Epithelial cell of alveolus of lung (primary cell): ENCODE measurements at places on chromosomes 6 and 20. TPM values are rescaled to one million over a fixed set of nuclear protein-coding genes. Genes with fewer than 3 reads are reported as not detected.

ANKRD66 gene
- total RNA-seq = not detected in 2 replicates

ULBP1 gene
- total RNA-seq = 0.88 and 2.6 TPM in 2 replicates

CAGE1 gene
- under 0.01 TPM in 1 of 2 replicates, not detected in the other for total RNA-seq

CDSN gene
- total RNA-seq = 0.13 TPM in 1 of 2 replicates, not detected in the other

LAMA2 gene
- 28.3 and 54.9 TPM in 2 replicates for total RNA-seq

SH3BGRL2 gene
- 8.0 and 8.1 TPM in 2 replicates for total RNA-seq

HLA-A gene
- 626 and 755 TPM in 2 replicates for total RNA-seq

SLC16A10 gene
- total RNA-seq = 0.08 TPM in 1 of 2 replicates, not detected in the other

ARHGAP40 gene
- total RNA-seq = 0.91 TPM in 1 of 2 replicates, not detected in the other

CD93 gene
- total RNA-seq = 5.6 and 8.6 TPM in 2 replicates

OPN5 gene
- total RNA-seq = not detected in 2 replicates

ARHGAP18 gene
- total RNA-seq = 9.3 and 14.4 TPM in 2 replicates

GMPR gene
- total RNA-seq = 3.4 and 8.2 TPM in 2 replicates

ENPP4 gene
- total RNA-seq = 0.39 and 0.96 TPM in 2 replicates

SIRPD gene
- total RNA-seq = not detected in 2 replicates

PRICKLE4 gene
- total RNA-seq = 0.65 and 1.6 TPM in 2 replicates

NRSN2 gene
- total RNA-seq = 66.2 and 69.4 TPM in 2 replicates

HLA-G gene
- total RNA-seq = 0.91 TPM in 1 of 2 replicates, not detected in the other

SOBP gene
- 1.0 and 4.2 TPM in 2 replicates for total RNA-seq

AK9 gene
- total RNA-seq = 1.4 and 2.2 TPM in 2 replicates

GABRR1 gene
- not detected in 2 replicates for total RNA-seq

ANGPT4 gene
- total RNA-seq = not detected in 2 replicates

WFDC12 gene
- total RNA-seq = not detected in 2 replicates

ASIP gene
- total RNA-seq = not detected in 2 replicates

PKIG gene
- 65.7 and 68.3 TPM in 2 replicates for total RNA-seq

BFSP1 gene
- 2.7 and 6.4 TPM in 2 replicates for total RNA-seq

NDUFAF5 gene
- total RNA-seq = 9.9 and 20.8 TPM in 2 replicates

PNLDC1 gene
- total RNA-seq = 0.16 TPM in 1 of 2 replicates, not detected in the other

GPR31 gene
- not detected in 2 replicates for total RNA-seq

OVOL2 gene
- 1.0 TPM in 1 of 2 replicates, not detected in the other for total RNA-seq

DEFB132 gene
- total RNA-seq = not detected in 2 replicates

OXT gene
- total RNA-seq = not detected in 2 replicates

FAM162B gene
- total RNA-seq = 31.2 and 45.2 TPM in 2 replicates
